Panc1 (cell line): ENCODE measurements at places on chromosomes 3 and 15. TPM values are rescaled to one million over a fixed set of nuclear protein-coding genes. Genes with fewer than 3 reads are reported as not detected.
A peak's percentile ranks its signal among the peaks of the same experiment; 100 is the strongest.

The LRRIQ4 gene
- not detected for total RNA-seq

The SCN11A gene
- total RNA-seq: not detected

The C3orf22 gene
- not detected for total RNA-seq

The PLEKHO2 gene
- total RNA-seq: 11.1 TPM

DNA sequence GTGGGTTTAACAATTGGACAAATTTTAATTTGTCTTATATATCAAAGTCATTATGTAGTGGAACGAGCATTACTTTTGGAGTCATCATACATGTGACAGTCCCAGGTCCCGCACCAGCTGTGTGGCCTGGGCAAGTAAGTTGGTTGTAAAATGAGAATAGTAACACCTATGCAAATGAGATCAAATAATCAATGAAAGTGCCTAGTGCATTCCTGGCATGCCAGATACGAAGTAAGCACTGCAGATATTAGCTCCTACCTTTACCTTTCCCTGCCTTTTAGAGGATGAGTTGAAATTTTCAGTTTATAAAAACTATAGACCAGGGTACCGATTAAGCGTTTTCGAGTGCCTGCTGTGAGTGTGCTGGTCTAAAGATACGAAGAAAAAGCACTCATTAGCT lies 134.1 kb downstream of the LRIG1 start:
- DNase-seq: no peak
- H3K27ac ChIP-seq: no peak overlapping the region
- no peaks in the 10 kb centered on the region for H3K4me1 ChIP-seq
- H3K36me3 ChIP-seq: no peaks in the 10 kb centered on the region
- no peaks in the 10 kb centered on the region for H3K27me3 ChIP-seq
- no peak overlapping the region for H3K4me3 ChIP-seq

DNA sequence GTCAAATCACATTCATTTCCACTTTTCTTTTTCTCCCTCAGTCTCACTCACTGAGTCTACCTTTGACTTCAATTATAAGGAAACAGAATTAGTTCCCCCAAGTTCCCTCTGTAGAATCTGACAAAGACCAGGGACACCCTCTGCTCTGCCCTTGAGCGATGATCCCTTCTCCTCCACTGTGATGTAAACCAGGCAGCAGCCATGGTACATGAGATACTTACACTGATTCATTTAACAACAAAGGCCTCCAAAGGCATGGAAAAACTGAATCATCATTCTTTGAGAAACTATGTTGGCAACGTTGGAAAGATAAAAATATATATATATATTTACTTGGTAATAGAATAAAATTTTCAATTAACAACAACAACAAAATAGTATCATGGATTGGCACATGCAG lies 84.1 kb downstream of the P3H2 start:
- H3K27me3 ChIP-seq: no peaks in the 10 kb centered on the region
- H3K27ac ChIP-seq: peak overlapping the region; percentile 49; the same call in 1 of the 2 replicates
- peaks cover 33% of the 10 kb centered on the region for H3K4me1 ChIP-seq

- H3K27ac ChIP-seq: no peak overlapping the region
- H3K36me3 ChIP-seq: no peaks in the 10 kb centered on the region
- H3K27me3 ChIP-seq: no peaks in the 10 kb centered on the region
Observed at GRCh38 chr3:48596676-48597407, 1.7 kb upstream of the COL7A1 start.

- H3K36me3 ChIP-seq: no peaks in the 10 kb centered on the region
- DNase-seq: no peak
- H3K27me3 ChIP-seq: no peaks in the 10 kb centered on the region
Observed at GRCh38 chr3:101709126-101709525, 15.3 kb upstream of the CEP97 start.

DNA sequence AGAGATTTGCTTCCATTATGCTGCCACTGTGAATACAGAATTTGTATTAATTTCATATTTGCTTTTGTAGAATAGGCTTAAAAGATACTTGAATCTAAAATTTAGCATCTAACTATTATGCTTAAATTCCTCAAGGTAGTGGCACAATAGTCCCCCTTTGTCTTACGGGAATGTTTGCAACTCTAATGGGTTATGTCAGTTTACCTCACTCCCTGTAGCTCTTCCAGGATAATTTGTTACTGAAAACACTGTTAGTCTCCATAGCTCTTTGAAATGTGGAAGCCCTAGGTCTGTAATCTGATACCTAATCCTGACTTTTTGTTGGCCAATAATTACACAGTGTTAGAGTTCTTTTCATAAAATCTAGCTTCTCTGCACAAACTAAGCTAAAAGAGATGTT lies 433.4 kb downstream of the PYDC2 start:
- no peaks in the 10 kb centered on the region for H3K4me1 ChIP-seq
- H3K36me3 ChIP-seq: no peaks in the 10 kb centered on the region
- no peak overlapping the region for H3K4me3 ChIP-seq
- no peak overlapping the region for H3K27ac ChIP-seq

GRCh38 chr15:84868037-84868880 lies 16.2 kb upstream of the SLC28A1 start:
- H3K27ac ChIP-seq: no peak overlapping the region
- H3K4me1 ChIP-seq: no peaks in the 10 kb centered on the region
- H3K36me3 ChIP-seq: no peaks in the 10 kb centered on the region

DNA sequence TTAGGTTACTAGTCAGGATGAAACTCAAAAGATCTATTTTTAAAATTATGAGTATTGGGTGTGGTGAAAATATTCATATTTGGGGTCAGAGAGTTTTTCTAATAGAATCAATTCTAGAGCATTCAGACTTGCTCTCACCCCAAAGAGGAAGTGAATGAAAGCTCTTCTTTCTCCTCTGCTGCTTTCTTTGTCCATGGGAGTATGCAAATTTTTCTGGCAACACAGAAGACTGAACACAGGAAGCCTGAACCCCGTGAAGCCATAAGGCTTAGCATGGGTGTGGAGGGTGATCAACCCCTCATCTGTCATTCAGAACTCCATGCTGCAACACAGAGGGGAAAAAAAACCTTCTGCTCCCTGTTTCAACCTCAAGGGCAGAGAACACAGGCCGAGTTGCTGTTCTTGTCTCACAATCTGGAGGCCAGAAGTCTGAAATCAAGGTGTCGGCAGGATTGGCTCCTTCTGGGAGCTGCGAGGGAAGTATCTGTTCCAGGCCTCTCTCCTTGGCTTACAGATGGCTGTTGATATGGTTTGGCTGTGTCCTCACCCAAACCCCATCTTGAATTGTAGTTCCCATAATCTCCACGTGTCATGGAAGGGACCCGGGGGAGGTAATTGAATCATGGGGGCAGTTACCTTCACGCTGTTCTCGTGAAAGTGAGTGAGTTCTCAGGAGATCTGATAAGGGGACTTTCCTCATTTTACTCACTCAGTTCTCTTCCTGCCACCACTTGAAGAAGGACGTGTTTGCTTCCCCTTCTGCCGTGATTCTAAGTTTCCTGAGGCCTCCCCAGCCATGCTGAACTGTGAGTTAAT lies 33.7 kb upstream of the CD47 start:
- H3K27me3 ChIP-seq: no peaks in the 10 kb centered on the region
- no peaks in the 10 kb centered on the region for H3K36me3 ChIP-seq
- DNase-seq: no peak
